ENCODE measurements at places on chromosomes 12 and 14.

GRCh38 chr14:93230539-93230938 lies 23.5 kb downstream of the UBR7 start:
- H3K4me1 ChIP-seq: peaks cover 8% of the 10 kb centered on the region
- H3K27me3 ChIP-seq: peaks cover 16% of the 10 kb centered on the region
- DNase-seq: no peak

DNA sequence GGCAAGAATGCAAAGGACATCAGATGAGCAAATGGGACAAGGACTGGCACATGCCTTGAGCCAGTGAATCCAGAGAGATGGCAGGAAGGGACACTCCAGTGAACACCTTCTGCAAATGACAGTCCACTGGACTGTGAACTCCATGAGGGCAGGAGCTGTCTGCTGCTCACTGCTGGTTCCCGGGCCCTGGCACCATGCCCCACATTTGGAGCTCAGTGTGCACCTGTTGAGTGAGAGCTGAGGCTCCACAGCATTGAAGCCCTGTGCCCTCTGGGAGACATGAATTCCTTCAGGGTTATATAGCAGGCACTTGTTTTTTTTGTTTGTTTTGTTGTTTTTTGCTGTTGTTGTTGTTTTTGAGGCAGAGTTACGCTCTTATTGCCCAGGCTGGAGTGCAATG lies 13.1 kb downstream of the PRIMA1 start:
- H3K27me3 ChIP-seq: no peaks in the 10 kb centered on the region
- no peak overlapping the region for H3K27ac ChIP-seq
- H3K4me3 ChIP-seq: no peak overlapping the region
- H3K4me1 ChIP-seq: no peaks in the 10 kb centered on the region

GRCh38 chr14:91008759-91009409 lies 51.6 kb downstream of the RPS6KA5 start:
- H3K27ac ChIP-seq: no peak overlapping the region
- no peak for DNase-seq
- H3K4me3 ChIP-seq: no peak overlapping the region
- peaks cover 28% of the 10 kb centered on the region for H3K36me3 ChIP-seq
- peaks cover 37% of the 10 kb centered on the region for H3K4me1 ChIP-seq

DNA sequence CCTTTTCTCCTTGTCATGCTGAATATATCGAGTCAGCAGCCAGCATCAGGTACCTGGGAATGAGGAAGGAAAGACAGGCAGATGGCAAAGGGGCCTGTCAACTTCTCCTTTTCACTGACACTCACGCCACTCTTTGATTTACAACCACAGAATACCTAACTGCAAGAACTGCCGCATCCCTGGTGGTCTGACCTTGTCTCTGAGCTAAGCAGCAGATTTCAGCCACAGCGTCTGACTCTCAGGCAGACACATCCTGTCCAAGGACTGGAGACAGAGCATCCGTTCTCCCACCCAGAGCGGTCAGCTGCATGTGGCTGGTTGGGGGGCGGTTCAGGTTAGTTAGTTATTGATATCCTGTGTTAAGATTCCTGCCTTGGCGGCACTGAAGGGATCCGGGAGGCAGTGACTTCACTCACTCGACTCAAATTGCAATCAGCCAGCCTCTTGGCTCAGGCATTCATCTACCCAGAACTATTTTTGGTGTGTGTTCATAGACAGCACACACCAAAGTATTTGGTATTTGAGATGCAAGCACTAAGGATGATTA lies 11.2 kb upstream of the MAP1LC3B2 start:
- H3K27ac ChIP-seq: peak overlapping the region; percentile 58
- peak; percentile 55 for DNase-seq
- no peaks in the 10 kb centered on the region for H3K36me3 ChIP-seq

DNA sequence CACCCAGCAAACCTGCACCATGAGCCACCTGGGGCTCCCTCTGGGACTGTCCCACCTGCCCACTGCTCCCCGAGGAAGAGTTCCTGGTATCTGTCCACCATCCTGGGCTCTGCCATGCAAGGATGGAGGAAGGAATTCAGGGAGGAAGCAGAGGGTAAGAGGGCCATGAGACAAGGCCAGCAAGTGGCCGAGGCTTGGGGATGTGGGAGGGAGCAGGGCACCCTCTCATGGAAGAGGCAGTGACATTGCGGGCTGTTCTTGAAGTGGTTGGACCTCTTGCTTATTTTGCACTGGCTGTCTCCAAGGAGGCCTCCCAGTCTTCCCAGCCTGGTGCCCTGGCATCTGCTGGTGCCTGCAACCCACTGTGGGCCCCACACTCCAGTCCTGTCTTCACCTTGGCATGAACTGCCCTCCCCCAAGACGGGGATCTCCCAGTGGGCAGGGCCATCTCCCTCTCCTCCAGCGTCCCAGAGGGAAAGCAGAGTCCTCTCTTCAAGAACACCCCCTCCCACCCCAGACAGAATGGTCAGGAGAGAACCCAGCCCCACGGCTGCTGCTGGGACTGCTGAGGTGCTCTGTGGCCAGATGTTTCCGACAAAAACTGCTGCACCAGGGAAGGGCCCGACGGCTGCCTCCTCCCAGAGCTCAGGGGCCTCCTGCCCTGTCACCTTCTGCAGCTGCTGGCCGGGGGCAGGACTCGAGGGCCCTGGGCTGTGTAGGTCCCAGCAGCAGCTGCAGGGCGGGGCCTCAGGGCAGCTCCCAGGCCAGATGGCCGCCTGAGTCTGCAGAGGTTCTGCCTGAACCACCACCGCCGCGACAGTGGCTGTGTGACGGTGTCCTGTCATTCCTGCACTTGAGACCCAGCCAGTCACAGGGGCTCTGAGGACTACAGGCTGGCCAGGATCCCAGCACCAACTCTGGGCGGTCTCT lies 1.8 kb upstream of the AKT1 start:
- H3K27ac ChIP-seq: no peak overlapping the region
- peaks cover 38% of the 10 kb centered on the region for H3K4me1 ChIP-seq
- H3K4me3 ChIP-seq: no peak overlapping the region
- peaks cover 6% of the 10 kb centered on the region for H3K27me3 ChIP-seq
- peaks cover 2% of the 10 kb centered on the region for H3K36me3 ChIP-seq

GRCh38 chr14:25121337-25122129 lies 71.6 kb upstream of the STXBP6 start:
- no peaks in the 10 kb centered on the region for H3K27me3 ChIP-seq
- no peak overlapping the region for H3K4me3 ChIP-seq
- H3K36me3 ChIP-seq: no peaks in the 10 kb centered on the region
- H3K4me1 ChIP-seq: no peaks in the 10 kb centered on the region
- H3K27ac ChIP-seq: no peak overlapping the region

GRCh38 chr12:95168746-95169145 lies 48.5 kb downstream of the FGD6 start:
- no peak for DNase-seq
- no peak overlapping the region for H3K4me3 ChIP-seq
- no peaks in the 10 kb centered on the region for H3K4me1 ChIP-seq
- peaks cover 2% of the 10 kb centered on the region for H3K27me3 ChIP-seq
- no peak overlapping the region for H3K27ac ChIP-seq

DNA sequence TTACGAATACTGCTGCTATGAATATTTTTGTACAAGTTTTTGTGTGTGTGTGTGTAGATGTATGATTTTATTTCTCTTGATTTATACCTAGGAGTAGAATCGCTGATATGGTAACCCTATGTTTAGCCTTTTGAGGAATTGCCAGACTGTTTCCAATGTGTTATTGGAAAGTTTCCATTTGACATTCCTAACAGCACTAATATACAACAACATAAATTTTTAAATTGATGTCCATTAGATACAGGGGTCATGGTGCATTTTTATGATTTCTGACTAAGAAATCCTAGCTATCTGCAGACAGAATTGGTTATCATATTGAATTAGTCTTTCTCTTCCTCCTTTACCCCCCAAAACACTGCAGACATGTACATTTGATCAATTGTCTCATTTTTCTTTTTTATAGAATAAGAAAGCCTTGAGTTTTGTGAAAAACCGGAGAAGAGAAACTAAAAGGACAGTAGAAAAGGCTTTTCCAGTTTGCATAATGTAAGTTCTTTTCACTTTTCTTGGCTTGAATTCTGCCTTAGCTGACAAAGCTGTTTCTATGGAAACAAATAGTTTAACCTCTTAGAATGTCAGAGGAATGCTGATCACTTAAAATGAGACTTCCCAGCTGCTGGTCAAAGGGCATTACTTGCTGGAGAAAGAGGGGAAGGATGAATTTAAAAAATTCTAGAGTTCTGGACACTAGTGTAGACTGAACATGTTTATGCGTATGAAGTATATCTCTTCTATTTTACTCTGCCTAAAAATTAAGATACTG lies 28.2 kb downstream of the PALS1 start:
- H3K27ac ChIP-seq: no peak overlapping the region
- no peaks in the 10 kb centered on the region for H3K27me3 ChIP-seq
- no peak overlapping the region for H3K4me3 ChIP-seq
- no peak for DNase-seq
- H3K36me3 ChIP-seq: peaks cover 14% of the 10 kb centered on the region

- H3K36me3 ChIP-seq: no peaks in the 10 kb centered on the region
- no peaks in the 10 kb centered on the region for H3K27me3 ChIP-seq
- no peak overlapping the region for H3K27ac ChIP-seq
- H3K4me3 ChIP-seq: no peak overlapping the region
- no peaks in the 10 kb centered on the region for H3K4me1 ChIP-seq
Observed at GRCh38 chr14:84591827-84592445, 938.0 kb upstream of the FLRT2 start.

DNA sequence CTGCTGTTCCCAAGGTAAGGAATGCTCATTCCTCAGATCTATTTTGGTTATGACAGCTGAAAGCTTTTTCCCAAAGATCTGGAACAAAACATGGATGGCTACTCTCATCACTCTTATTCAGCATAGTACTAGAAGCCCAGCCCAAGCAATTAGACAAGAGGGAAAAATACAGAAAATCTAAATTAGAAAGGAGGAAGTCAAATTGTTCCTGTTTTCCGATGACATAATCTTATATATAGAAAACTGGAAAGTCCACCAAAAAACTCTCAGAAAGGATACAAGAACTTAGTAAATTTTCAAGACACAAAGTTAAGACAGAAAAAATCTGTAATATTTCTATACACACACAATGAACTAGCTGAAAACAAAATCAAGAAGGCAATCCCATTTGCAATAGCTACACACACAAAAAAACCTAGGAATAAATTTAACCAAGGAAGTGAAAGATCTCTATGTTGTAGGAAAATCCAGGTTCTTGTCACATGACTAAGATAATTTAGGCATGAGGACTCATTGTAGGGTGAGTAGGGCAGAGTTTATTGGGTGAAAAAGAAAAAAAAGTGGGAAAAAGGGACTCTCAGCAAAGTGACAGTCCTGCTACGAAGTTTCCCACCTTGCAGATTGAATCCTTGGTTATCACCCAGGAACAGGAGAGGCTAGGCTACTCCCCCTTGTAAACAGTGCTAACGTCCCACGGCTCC lies 28.6 kb upstream of the KLRB1 start:
- H3K27me3 ChIP-seq: no peaks in the 10 kb centered on the region
- H3K4me3 ChIP-seq: no peak overlapping the region
- H3K4me1 ChIP-seq: peaks cover 33% of the 10 kb centered on the region
- no peak overlapping the region for H3K27ac ChIP-seq
- peaks cover 52% of the 10 kb centered on the region for H3K36me3 ChIP-seq
